ENCODE measurements at places on chromosomes 12 and 14. TPM values are rescaled to one million over a fixed set of nuclear protein-coding genes. Genes with fewer than 3 reads are reported as not detected.

DNA sequence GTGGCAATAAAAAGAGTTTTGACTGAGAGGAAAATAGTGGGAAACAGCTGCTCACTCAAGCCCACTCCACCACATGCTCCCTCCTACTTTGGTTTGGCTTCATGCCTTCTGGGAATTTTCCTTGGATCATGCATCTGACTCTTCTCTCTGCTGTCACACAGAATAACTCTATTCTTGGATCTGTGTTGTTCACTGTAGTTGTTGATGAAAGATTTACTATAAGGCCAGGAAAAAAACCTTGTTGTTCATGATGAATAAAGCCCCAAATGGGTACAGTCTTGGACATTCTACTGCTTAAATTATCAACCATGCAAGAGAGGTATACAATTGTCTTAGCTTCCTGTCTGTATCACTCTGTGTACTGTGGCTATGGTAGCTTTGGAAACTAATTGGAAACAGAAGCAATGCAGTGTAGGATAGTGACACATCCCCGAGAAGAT, 70.5 kb downstream of the TMX1 start:
- no peak for DNase-seq

- no peak for DNase-seq
Observed at GRCh38 chr14:33922125-33922524, 28.7 kb downstream of the EGLN3 start.

PCK2 gene
- 20.7 TPM for polyA plus RNA-seq

DNA sequence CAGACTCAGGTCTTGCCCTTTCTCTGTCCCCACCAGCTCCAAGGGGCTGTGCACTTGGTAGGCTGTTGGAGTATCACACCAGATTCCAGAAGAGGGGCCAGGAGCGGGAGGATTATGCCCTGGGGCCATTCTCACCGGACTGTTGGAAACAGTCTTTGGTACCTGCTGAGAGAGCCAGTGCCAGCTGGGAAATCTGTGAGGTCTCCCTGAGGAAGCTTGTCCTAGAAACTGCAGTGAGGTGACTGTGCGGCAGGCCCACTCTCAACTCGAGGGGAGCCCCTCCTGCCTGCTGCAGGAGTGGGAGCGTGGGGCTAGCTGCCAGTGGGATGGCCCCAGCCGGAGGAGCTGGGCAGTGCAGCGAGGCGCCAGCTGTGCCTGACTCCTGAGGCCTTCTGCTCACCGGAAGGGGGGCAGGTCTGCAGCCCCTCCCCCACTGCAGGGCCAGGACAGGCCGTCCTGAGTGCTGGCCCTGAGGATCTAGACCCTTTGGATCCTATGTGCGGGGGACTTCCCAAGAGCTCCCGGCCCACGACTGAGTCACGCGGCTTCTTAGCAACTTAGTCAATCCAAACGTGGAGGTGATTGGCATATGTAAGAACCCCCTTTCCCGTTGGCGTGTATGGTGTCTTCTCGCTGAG, 295.2 kb downstream of the CACNA1C start:
- no peak for DNase-seq

- no peak for DNase-seq
Observed at GRCh38 chr14:61911574-61911973, 149.4 kb downstream of the SNAPC1 start.

GRCh38 chr14:69048456-69048855, 69.4 kb upstream of the ACTN1 start:
- DNase-seq = no peak

SRGAP1 gene
- polyA plus RNA-seq = 8.4 TPM

- DNase-seq = no peak
Observed at GRCh38 chr12:15122344-15122743, 98.9 kb downstream of the RERG start.

AICDA gene
- polyA plus RNA-seq = 0.05 TPM

- peak; percentile 23 for DNase-seq
Observed at GRCh38 chr12:116427200-116427930, 131.8 kb upstream of the MAP1LC3B2 start.

- no peak for DNase-seq
Observed at GRCh38 chr14:72745991-72746980, 147.6 kb downstream of the DPF3 start.

- DNase-seq = no peak
Observed at GRCh38 chr12:113779774-113780173, 186.4 kb downstream of the RBM19 start.

ASCL1 gene
- polyA plus RNA-seq = not detected

GRCh38 chr12:109996483-109996853, 300 bp upstream of the GIT2 start:
- no peak for DNase-seq

- no peak for DNase-seq
Observed at GRCh38 chr14:74906925-74907521, 16.0 kb downstream of the RPS6KL1 start.

CD69 gene
- not detected for polyA plus RNA-seq

SLCO1B1 gene
- polyA plus RNA-seq = 1.5 TPM

GNB3 gene
- polyA plus RNA-seq = 3.7 TPM

DNA sequence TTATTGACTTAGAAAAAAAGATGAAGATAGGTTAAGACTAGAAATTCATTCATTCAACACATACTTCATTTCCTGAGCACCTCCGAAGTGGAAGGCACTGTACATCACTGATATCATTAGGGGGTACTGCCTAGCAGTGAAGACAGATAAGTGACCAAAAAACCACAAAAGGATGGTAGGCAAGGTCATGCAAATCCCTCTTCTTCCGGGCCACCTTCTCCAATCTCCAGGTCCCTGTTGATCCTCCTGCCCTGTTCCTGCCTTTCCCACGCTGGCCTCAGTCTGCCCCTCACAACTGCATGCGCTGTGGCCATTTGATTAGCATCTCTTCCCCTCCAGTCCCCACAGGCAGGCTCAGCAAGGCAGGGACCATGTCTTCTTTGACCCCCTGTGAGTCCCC, 60.8 kb downstream of the SETD3 start:
- DNase-seq = no peak

DNA sequence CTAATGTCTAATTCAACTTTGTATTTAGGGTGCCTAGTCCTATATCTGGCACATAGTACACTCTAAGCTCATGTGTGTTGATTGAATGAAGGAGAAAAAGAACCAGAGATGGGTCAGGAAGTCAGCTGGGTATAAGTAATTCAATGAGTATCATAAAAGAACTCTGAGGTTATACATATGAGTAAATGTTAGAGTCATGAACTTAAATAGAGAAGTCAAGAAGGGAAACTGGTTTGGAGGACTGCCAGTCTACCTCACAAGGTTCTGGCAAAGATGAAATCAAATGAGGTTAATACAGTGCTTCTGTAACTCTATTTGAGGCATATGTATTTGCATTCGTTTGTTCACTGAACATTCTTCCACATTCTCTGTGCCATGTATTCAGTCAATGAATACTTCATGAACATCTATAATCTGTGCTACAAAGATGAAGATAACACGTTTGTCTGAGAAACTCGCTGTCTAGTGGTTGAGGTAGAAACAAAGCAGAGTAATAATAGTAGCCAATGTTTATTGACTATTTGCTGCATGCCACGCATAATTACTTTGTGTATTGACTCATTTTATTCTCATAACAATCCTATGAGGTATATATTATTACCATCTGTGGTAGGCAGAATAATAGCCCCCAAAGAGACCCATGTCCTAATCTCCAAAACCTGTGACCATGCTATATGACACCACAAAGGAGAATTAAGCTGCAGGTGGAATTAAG, 88.9 kb downstream of the PTGER2 start:
- DNase-seq = no peak

DNA sequence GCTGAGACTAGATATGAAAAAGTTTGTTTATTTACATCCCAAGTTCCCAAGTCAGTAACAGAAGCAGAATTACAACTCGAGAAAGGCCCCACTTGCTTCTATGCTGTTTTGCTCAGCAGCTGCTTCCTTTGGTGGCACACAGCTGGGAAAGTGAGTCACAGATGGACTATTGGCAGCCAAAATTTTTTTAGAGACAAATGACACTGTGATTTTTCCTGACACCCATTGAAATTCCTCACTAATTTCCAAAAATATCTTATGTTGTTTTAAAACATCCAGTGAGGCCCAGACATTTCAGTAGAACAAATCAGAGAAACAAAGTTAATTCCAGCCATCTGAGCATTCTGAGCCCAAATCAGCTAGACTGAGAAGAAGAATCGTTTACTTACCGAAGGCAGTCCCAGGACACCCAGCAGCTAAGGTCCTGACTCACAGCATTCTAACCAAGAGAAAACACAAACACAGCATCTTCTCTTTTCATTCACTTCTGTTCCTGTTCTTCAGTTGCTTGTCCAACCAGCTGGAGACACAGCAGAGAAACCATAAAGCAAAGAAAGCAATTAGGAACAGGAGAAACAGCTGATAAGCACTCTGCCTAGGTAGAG, 188.3 kb downstream of the DAD1 start:
- no peak for DNase-seq

DNA sequence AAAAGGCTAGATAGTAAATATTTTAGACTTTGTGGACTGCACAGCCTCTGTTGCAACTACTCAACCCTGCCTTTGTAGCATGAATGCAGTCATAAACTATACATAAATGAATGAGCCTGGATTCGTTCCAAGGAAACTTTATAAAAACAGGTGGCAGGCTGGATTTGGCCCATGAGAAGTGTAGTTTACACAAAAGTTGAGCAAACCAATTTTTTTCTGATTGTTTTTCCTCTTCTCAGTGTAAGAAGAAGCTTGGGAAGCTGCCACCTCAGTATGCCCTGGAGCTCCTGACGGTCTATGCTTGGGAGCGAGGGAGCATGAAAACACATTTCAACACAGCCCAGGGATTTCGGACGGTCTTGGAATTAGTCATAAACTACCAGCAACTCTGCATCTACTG, 9.5 kb downstream of the OAS1 start:
- DNase-seq = no peak

GRCh38 chr14:75861161-75861621, 120.6 kb downstream of the TGFB3 start:
- DNase-seq = peak; percentile 12
